ENCODE measurements at places on chromosomes 3 and 15.

GRCh38 chr3:89373434-89373833, 266.0 kb downstream of the EPHA3 start:
- DNase-seq, result no peak

DNA sequence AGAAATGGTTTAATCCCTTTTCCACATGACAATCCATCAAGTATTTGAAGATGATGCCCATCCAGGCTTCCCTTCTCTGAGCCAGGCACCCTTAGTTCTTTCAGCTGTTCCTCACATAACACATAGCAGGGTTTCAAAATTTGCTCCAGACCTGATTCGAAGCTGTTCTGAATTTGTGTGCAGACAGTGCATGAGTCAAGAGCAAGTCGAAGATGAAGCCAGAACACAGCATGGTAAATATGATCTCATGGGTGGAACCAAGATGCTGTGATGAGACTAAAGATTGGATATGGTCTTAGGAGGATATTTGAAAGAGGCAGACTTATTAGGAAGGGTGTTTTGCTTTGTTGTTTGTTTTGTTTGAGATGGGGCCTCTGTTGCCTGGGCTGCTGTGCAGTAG, 32.6 kb upstream of the PDE8A start:
- DNase-seq, result no peak

DNA sequence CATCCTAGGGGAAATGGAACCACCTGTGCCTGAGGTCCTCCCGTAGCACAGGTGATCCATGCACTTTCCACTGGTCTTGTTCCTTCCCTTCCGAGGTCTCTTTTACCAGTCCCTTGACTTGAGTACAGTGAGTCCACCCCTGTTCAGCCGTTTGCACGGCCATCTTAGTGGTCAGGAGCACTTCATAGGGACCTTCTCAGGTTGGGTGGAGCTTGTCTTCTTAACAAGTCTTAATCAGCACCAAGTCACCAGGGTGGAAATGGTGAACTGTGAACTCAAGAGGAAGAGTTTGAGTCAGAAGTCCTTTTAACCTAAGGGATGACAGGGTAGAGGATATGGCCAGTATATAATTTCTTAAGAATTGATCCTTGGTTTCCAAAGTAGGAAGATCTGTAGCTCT, 21.4 kb downstream of the ARL8B start:
- no peak for DNase-seq

DNA sequence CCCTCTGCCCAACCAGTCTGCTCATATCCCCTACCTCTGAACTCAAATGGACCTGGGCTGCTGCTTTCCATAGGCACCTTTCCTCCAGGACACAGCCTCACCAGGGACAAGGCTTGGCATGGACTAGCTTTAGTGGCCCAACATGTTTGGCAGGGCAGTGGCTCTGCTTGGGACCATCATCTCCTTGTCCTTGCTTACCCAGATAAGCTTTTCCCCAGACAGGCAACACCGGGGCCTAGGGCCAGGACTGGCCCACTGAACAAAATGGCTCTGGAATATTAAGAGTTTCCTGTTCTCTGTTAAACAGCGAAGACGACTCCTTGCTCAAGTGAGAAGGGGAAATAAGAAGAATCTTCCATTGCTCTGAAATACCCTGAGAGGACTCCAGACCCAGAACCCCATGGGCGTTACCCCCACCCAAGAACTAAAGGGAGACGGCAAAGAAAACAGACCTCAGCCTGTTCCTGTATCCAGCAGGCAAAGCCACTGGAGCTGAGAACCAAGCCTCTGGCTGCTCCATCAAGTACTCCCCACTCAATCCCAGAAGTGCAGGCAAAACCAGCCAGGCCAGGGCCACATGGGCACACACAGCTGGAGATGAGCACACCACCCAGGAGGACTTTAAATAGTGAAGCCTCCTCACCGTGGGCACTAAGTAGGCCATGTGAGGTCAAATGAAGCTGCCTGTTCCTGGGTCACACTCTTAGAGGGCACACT, 45.5 kb downstream of the CTNNB1 start:
- no peak for DNase-seq

DNA sequence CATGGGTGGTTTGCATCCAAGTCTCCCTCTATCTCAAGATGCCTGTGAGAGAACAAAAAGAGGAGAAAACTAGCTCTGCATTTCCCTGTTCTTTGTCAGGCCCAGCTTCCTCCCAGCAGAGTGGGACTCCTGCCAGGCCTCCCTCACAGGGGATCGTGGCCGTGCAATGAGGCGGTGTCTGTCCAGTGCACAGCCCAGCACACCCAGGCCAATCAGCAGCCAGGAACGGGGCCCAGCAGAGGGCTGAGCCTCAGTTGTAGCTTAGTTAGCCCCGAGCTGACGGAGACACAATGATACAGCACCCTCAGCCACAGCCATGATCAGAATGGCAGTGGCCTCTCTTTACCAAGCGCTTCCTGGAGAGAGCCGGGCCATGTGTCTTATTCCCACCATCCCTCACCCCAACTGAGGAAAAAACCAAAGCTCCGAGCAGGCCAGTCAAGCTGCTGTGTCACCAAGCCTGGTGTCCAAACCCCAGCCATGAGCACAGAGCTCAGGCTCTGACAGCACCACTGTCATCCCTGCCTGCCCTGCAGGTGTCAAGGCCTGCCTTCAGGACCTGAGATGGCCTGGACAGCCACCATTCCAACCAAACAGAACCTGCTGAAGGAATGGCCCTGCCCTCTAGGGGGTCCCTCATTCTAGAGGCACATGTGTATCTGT, 71.1 kb downstream of the DNAJB8 start:
- DNase-seq, result peak; percentile 88

DNA sequence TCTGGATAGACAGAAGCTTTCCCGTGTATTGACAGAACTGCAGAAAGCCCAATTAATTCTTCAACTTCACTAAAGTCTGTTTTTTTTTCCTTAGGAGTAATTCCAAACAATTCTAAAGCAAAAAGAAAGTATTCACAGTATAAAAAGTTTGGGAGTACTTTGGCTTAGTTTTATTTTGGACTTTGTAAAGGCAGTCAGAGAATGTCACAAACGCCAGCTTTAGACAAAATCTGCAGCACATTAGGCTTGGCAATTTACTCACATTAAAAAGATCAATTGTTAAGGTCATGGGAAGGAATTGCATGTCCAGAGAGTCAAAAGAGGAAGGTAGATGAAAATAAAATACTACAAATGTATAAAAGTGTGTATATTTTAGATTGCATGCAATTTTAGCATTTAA, 47.5 kb upstream of the GBE1 start:
- DNase-seq, result no peak

- no peak for DNase-seq
Observed at GRCh38 chr3:29144807-29145206, 136.1 kb upstream of the RBMS3 start.

Data from stomach (tissue), 19 donors.